ENCODE measurements at places on chromosomes 7 and 10.

DNA sequence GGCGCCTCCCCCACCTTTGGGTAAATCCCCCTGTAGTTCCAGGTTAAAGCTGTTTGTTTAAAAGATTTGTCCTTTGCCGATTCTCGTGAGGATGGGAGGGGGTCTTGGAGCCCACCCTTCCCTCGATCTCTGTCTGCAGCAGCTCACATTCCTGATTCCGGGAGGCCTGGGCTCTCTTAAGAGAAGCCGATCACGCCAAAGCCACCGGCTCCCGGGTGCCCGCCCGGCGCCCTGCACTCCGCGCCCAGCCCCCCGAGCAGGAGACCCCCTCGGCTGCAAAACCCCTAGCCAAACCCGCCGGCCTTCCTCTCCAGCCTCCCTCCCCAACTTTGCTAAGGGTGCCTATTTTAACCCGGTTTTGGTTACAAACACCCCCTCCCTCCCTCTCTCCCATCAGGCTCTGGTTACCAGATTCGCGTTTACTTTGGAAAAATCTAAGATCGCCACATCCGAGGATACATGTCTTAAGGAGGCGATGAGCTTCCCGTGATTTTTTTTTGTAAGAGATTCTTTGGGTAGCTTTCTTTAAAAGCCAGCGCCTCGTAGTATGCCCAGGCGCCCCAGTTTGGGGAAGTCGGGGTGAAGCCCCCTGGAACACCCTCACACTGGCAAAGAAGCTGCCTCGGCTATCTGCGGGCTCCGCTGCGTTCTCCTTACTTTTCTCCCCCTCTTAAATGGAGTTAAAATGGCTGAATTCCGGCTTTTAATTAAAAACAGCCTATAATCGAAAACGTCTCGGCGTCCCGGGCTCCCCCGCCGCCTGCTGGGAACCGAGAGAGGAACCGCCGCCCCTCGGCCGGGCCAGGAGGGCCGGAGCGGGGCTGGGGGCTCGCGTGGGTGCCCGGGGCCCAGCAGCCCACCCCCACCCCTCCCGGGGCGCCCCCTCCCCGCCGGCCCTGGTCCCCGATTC, 983 bp downstream of the TNRC18 start:
- no peak for DNase-seq

DNA sequence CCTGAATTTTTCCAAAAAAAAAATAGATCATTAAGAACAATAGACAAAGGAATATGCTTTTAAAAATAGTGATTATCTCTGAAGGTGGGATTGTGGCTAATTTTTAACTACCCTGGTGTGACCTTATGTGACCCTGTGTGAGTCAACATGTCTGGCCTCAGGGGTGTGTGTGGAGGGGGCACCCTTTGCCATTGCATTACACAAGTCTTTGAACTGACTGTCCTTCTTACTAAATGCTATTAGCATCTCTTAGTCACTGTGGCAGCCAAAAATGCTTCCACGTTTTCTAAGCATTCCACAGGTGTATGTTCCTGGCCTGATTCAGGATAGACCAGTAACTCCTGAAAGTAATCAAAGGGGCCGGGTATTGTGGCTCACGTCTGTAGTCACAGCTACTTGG, 175.4 kb downstream of the MGMT start:
- no peak for DNase-seq

DNA sequence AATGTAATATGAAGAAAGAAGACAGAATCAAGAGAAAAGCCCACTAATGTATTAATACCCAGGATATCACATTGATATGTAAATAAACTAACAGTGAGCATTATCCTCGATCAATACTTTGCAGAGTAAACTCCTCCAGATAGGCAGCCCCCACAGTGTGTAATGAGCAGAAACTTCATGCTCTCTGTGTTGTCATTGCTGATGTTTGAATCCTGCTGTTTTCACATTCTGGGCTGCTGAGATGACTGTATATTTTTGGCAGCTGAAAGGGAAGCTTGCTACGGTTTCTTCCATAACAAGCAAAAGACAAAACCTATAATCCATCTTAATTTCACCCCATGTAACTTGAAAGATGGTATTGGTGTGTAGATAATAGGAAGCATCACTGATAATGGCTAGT, 15.3 kb upstream of the THSD7A start:
- DNase-seq = no peak

GRCh38 chr7:56026538-56026937, 24.7 kb downstream of the PSPH start:
- DNase-seq = peak; percentile 62

GRCh38 chr10:33703501-33704213, 369.2 kb upstream of the NRP1 start:
- DNase-seq = no peak

- no peak for DNase-seq
Observed at GRCh38 chr10:69089638-69090599, 2.0 kb downstream of the SRGN start.

GRCh38 chr7:137097111-137097510, 228.7 kb downstream of the CHRM2 start:
- DNase-seq = no peak

- DNase-seq = no peak
Observed at GRCh38 chr10:132467464-132468149, 70.0 kb upstream of the INPP5A start.
